ENCODE measurements at places on chromosomes 16 and 17.

DNA sequence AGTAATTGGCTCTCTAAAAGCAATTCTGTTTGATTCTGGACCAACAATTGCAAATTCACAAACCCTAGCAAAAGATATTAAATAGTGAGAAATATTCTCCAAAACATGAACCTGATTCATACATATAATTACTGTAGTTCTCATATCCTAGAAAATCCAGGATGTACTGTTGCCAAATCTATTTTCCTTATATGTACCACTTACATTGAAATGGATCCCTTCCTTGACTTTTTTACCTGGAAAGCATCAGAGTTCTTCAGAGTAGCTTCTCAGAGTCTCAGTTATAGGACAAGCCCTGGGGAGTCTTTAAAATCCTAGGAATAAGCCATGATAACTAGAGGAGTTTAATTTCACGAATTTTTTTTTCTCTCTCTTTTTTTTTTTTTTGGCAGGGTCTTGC is 16.7 kb downstream of the TMEM92 start:
- no peak for DNase-seq

GRCh38 chr17:72771734-72772133 is 320.8 kb downstream of the SLC39A11 start:
- no peak for DNase-seq

GRCh38 chr17:10842658-10843057 is 4.8 kb upstream of the PIRT start:
- DNase-seq, result no peak

- DNase-seq, result peak; percentile 16
Observed at GRCh38 chr16:66408163-66409048, 18.7 kb upstream of the BEAN1 start.

GRCh38 chr17:74082886-74083285 is 120.6 kb upstream of the RPL38 start:
- DNase-seq, result no peak

- no peak for DNase-seq
Observed at GRCh38 chr17:52201767-52202519, 43.4 kb upstream of the CA10 start.

- DNase-seq, result no peak
Observed at GRCh38 chr16:88817785-88818574, 6.3 kb upstream of the APRT start.

- DNase-seq, result no peak
Observed at GRCh38 chr17:78787444-78787843, 5.4 kb upstream of the CYTH1 start.

DNA sequence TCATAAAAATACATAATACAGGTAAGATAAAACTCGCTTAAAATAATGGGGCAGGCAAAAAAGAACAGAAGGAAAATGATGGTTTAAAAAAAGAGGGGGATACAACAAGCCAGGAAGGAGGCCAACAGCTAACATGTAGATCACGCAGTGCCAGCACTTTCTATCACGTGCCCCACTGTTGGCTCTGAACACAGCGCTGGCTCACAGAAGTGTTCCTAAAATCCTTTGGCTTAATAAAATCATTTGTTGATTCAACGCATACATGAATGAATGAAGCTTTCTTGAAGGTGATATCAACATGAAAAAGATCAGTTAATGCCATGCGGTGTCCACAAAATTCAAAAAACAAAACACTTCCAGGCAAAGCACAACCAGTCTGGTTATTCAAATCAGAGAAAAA is 8.5 kb downstream of the ITGAE start:
- no peak for DNase-seq

- peak; percentile 20 for DNase-seq
Observed at GRCh38 chr17:31495022-31495885, 103.8 kb downstream of the RAB11FIP4 start.

DNA sequence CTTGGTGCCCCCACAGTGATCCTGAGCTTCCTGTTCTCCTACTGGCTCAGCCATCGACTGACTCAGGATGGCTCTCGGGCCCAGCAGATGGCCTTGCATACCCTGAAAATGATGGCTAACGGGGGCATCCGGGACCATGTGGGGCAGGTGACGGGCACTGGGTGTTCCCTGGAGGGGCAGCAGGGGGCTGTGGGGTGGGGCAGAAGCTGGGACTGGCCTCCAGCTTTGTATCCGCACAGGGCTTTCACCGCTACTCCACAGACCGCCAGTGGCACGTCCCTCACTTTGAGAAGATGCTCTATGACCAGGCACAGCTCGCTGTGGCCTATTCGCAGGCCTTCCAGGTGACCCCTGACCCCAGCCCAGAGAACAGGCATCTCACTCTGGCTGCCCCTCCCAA is 3.0 kb downstream of the SPATA20 start:
- no peak for DNase-seq

DNA sequence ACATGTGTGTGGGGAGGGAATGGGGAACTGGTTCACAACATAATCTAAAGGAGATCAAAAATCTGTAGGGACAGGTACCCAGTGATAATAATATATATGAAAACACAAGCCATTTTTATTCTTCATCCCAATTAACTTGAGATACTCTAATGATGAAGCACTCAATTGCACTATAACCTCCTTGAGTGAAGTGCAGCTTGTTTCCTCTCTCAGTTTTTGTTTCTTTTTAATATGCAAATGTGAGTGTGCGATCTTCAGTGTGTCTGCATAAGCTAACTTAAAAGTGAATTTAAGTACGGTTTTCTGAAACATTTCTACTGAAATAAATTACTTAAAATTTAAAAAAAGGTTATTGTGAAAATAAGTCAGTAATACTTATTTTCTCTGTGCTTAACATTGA is 623.5 kb downstream of the CDH11 start:
- DNase-seq, result no peak

DNA sequence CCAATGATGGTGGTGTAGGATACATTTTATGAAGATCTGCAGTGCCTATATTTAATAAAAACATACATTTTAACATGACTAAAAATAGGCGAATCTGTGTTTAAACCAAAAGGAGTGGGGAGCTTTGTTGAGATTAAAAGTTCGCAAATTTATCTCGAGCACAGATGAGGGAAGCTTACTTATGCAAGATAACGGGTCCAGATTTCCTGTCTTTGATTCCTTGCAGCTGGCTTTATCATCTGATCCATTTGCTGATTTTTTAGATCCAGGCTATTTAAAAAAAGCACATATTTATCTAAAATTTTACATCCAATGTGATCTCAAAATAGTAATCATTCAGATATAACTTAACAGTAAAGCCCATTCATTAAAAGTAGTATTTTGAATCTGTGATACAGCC is 57.0 kb upstream of the INTS2 start:
- DNase-seq, result no peak

DNA sequence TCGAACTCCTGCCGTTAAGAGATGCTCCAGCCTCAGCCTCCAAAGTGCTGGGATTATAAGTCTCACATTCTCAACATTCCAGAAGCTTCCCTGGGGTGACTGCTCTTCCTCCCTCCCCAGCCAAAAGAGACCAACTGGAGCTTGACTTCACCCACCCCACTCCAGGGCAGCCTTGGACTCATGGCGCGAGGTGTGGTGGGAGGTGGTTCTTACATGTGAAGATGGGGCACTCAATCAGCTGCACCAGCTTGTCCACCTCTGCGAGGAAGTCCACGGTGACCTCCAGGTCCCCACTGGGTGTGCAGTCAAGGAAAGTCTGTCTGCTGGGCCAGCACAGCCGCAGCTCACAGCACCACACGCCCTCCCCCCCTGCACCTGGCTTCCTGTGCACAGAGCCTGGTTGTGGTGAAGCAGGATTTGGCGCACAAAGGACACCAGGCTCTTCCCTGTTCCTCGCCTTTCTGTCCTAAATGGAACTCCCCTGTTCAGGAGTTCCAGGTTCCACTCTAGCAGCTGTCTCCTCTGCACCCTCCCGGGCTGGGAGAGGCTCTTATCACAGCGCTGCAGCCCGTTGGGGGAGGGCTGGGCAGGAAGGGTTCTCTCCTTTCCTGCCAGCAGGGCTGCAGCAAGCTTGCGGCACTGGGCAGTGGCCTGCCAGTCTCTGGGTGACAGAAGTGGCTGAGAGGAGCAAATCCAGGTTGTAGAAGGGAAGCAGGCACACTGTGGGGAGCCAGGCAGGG is 9.6 kb upstream of the MTSS2 start:
- DNase-seq, result peak; percentile 5

GRCh38 chr17:10702574-10702973 is 5.2 kb downstream of the ADPRM start:
- DNase-seq, result no peak

DNA sequence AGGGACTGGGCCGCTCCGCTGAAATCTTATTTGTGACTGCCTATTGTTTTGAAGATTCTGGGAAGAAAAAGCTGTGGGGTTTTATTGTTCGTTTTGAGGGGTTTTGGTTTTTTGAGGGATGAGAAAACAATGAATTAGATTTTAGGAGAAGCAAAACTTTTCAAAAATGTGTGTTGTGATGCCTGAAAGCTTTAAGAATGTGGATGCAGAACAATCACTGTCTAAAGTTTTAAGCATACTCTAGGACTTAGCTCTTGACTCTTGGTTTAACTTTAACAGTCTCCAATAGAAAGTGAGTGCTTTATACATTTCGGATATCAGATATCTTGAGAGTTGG is 899 bp downstream of the CFAP52 start:
- no peak for DNase-seq

GRCh38 chr17:76667786-76668453 is 24.4 kb upstream of the ST6GALNAC1 start:
- DNase-seq, result no peak

GRCh38 chr17:58325289-58325726 is 3.3 kb downstream of the TSPOAP1 start:
- DNase-seq, result peak; percentile 74

GRCh38 chr16:82011199-82011641 is at the start of gene SDR42E1:
Gene SDR42E1 (minus strand): TSS chr16:82011470. CDS start chr16:82000858, 10,612 bp downstream.
- DNase-seq, result peak; percentile 11

DNA sequence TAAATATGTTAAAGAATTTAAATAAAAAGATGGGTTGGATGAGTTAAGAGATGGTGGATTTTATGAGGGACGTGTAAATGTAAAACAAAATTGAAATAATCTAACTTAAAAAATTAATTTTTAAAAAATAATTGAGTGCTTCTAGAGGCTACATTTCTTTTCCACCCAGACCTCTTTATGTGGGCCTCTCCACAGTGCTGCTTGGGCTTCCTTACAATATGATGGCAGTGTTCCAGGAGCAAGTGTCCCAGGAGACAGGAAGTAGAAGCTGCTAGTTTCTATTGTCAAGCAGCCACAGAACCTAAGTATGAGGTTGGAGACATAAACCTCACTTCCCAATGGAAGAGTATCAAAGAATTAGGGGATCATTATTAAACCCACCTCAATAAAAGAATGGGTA is 205.7 kb upstream of the CPHXL start:
- no peak for DNase-seq

DNA sequence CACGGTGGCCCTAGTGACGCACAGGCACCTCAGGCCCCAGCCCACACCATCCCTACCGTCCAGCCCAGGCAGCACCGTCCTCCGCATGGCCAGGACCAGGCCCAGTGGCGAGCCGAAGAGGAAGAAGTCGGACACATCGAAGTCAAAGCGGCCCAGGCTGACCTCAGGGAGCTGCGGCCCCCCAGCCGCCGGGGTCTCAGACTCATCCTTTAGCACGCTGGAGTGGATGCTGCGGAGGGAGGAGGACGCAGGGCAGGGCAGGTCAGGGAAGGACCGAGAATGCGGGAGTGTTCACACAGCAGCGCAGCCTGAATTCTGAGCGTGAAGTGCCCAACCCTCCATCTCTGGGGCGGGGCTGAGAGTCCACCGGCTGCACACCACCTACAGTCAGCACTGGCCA is 30.1 kb downstream of the PIMREG start:
- no peak for DNase-seq

DNA sequence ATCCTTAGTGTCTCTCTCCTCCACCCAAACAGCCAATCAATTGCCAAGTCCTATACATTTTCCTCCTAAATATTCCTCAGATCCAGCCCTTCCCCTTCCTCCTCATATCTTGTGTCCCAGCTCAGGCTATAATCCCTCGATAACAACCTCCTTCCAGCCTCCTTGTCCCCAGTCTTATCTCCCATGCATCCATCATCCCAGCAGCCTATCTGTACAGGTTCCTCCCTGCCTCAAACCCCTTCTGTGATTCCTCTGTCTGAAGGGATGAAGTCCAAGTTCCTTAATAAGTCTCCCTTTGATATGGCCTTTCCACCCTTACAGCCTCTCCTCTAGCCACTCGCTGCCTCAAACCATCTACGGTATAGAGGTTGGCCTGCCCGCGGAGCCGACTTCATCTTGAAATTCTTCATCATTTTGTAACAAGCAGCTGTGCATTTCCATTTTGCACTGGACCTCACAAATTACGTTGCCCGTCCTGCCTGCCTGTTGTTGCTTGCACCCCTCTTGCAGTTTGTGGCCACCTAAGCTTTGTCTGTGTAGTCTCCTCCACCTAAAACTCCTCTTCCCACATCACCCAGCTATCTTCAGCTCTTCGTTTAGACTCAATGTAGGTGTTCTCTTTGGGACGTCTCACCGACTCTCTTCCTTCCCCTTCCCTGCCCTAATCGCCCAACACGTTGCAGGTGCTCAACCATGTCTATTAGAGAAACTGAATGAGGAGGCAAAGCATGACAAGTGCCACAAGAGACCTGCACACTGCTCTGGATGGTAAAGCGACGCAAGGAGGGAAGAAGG is 786 bp upstream of the CDK5RAP3 start:
- no peak for DNase-seq

DNA sequence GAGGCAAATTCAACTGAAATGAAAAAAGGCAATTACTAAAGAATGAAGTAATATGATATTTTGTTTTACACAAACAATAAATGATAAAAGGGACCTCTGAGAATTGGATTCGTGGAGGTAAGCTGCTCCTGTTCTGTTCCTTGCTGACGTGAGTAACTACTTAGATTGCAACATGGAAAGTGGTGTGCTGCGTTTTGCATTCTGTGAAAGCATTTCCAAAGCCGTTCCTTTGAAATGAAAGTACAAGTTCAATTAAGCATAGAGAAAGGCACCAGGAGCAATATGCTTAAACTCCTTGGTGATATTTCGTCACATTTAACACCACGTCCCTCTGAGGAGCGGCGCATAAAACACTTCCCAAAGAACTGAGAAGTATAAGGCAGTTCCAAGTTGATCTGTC is 381.7 kb downstream of the UTP18 start:
- DNase-seq, result no peak

DNA sequence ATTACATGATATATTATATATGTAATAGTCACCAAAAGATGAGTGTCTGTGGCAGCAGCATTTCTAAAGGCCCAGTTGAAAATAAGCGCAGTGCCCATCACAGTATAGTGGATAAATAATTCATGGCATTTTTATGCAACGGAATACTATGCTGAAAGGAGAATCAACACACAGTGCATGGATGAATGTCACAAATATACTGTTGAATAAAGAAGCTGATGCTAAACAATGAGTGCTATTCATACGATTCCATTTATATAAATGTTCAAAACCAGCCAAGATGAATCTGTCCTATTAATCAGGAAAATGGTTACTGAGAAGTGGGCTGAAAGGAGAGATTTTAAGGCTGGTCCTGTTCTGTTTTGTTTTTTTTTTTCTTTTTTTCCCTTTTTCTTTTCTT is 61.6 kb downstream of the HSD17B2 start:
- no peak for DNase-seq

DNA sequence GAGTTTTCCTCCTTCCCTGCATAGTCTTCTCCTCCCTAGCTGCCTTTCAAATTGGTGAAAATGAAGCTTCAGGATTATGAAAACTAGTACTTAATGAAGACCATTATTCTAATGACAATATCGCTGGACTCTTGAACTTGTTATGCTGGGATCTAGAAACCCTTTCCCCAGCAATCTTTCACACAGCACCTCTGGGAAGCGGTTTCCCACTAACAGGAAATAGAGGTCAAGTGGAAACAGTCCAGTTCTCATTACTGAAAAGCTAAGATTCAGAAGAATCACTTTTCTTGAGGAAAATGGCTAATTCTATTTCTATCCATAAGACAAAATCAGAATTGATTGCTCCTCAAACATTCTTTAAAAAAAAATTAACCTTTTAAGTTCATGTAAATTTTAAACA is 2.0 kb upstream of the VEZF1 start:
- DNase-seq, result peak; percentile 10
